ENCODE measurements at places on chromosomes 3 and 15.

- DNase-seq, result no peak
Measured at GRCh38 chr3:43963208-43963607, 272.5 kb downstream of the ABHD5 start.

GRCh38 chr15:77474310-77474988 lies 53.8 kb downstream of the HMG20A start:
- DNase-seq, result no peak

- DNase-seq, result no peak
Measured at GRCh38 chr3:178139116-178139515, 397.1 kb upstream of the KCNMB2 start.

GRCh38 chr15:43913026-43913780 lies 86.4 kb downstream of the WDR76 start:
- no peak for DNase-seq

- no peak for DNase-seq
Measured at GRCh38 chr15:68184616-68185480, 20.3 kb downstream of the CALML4 start.

DNA sequence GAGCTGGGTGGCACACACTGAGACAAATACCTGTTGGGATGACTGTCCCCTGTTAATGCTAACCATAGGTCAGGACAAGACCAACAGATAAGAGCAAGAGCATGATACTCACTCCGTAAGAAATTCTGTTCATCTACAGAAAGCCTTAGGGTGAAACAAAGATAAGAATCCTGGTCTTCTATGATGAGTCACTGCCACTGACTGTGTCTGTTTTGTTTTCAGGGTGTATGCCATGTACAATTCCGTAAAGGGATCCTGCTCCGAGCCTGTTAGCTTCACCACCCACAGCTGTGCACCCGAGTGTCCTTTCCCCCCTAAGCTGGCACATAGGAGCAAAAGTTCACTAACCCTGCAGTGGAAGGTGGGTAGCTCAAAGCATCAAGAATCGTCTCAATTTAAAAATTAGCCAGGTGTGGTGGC lies 141.1 kb downstream of the GHSR start:
- no peak for DNase-seq

DNA sequence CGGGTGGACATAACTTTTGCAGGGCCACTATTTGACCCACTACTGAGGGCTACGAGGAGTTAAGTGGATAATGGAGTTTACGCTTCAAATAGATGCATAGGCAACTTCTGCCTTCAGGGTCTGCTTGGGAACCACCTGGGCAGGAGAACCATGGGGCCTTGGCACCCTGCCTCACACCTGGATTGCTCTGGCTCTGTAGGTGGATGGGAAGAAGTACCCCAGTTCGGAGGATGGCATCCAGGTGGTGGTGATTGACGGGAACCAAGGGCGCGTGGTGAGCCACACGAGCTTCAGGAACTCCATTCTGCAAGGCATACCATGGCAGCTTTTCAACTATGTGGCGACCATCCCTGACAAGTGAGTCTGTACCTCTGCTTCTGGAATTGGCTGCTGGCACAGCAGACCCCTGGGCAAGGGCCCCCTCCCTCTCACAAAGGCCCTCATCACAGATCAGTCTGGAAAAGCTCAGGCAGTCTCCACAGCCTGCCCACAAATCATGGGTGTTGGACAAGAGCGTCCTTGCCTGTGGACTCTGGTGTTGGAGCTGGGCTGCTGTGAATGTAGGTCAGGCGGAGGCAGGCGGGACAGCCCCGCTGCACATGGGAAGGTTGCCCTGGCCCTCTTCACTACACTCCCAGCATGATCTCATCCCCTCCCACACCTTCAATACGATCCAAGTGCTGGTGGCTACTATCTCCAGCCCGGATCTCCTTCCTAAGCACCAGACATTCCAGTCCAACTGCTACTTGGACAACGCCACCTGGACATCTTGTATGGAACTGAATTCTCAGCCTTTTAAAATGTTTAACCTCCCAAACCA lies 46.7 kb downstream of the MESD start:
- DNase-seq, result no peak

DNA sequence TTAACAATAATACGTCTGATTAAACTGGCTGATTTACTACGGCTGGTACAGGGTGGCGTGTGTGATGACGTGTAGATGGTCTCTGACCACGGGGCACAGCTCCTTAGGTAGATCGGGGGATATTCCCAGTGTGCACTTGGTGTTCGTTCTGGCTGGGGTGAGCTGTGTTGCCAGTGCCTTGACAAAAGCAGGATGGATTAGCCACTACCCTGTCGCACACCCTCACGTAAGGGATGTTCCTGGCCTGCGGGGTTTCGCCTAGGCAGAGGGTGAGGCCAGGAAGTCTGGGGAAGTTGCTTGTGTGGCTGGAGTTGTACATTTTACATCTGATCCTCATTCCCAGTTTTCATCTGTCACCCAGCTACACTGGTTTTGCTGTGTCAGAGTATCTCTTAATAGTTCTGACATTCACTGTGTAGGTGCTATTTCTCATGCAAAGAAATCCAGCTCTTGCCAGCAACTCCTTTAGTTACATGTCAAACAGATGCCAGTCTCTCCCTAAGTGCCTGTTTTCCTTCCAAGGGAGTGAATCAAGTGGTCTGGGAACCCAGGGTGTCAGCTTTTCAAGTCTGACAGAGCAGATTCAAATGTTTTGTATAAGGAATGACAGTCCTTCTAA lies 66.1 kb upstream of the CCR4 start:
- no peak for DNase-seq

DNA sequence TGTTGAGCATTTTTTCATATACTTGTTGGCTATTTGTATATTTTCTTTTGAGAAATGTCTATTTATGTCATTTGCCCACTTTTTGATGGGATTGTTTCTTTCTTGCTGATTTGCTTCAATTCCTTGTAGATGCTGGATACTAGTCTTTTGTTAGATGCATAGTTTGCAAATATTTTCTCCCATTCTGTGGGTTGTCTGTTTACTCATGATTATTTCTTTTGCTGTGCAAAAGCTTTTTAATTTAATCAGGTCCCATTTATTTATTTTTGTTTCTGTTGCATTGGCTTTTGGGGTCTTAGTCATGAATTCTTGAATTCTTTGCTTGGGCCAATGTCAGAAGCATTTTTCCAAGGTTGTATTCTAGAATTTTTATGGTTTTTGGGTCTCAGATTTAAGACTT lies 251.7 kb downstream of the WNT5A start:
- DNase-seq, result no peak

GRCh38 chr15:88498996-88499395 lies 31.5 kb downstream of the MRPS11 start:
- DNase-seq, result no peak

DNA sequence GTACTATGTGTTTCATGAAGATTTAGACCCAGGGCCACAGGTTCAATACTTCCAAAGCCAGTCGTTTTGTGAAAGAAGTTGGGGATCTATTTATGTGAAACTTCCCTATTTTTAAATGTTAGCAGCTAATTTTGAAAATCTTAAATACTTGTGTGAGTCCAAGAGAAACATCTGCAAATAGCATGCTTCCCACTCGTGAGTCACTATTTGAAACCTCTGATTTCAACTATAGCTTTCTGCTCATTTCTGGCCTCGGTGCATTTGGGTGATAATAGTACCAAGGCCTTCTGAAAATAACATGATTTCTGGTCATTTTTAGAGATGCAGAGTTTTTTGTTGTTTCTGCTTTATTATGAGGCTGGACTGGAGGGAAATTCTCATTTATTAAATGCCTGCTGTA lies 110.0 kb downstream of the OPA1 start:
- DNase-seq, result no peak

GRCh38 chr3:42717306-42717705 lies 14.7 kb upstream of the HHATL start:
- no peak for DNase-seq

DNA sequence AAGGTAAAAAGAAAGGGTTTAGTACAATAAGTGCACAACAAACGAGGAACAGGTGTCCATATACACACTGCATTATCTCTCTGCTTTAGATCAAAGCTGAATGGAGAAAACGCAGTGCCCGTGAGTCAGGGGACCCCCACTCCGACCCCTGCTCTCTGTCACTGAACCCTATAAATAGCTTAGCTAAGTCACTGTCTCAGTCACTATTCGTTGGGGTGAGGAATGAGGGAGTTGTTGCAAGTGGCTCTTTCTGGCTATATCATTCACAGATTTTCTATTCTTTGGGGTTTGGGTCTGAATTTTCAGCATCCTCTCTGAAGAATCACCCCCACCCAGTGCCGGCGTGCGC lies 458 bp upstream of the STAC start:
- DNase-seq, result no peak

DNA sequence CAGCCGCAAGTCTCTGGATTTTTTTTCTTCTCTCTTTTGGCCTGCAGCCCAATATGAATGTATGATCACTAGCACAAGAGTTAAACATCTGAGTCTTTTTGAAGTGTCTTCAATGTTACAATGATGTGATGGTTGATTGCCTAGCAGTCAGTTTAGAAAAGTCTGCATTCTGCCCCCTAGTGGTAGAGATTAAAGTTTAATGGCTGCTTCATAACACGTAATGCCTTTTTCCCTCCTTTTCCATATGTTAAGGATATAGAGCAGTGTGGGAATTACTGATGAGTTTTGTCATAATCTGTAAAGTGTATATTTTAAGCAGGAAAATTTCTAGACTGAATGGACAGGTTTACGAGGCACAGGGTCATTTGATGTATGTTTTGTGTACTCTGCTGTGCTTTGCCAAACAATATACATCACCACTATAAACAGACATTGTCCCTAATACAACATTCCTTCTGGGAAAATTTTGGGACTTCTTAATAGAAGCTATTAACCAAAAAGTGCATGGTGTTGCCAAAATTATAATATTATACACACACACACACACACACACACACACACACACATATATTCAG lies 1038.5 kb upstream of the NR2F2 start:
- peak; percentile 54 for DNase-seq

GRCh38 chr3:37967260-37967881 lies 23.2 kb upstream of the VILL start:
- DNase-seq, result peak; percentile 21

DNA sequence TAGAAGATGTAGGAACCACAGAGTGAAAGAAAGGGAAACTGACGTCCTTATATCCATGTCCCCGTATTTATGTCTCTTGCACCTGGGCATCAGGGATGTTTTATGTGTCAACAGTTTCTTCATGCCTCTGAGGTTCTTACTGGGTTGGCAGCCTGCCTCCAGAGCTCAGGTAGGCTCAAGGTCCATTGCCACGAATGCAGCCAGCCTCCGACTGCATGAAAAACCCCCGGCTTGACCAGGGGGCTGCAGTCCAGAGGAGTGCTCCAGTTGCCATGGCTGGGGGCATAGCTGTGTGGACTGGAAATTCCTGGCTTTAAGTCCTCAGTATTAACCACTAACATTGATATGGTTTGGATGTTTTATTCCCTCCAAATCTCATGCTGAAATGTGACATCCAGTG lies 2.8 kb upstream of the CSPG5 start:
- DNase-seq, result no peak

- DNase-seq, result peak; percentile 57
Measured at GRCh38 chr3:161274691-161275298, 53.7 kb downstream of the NMD3 start.

DNA sequence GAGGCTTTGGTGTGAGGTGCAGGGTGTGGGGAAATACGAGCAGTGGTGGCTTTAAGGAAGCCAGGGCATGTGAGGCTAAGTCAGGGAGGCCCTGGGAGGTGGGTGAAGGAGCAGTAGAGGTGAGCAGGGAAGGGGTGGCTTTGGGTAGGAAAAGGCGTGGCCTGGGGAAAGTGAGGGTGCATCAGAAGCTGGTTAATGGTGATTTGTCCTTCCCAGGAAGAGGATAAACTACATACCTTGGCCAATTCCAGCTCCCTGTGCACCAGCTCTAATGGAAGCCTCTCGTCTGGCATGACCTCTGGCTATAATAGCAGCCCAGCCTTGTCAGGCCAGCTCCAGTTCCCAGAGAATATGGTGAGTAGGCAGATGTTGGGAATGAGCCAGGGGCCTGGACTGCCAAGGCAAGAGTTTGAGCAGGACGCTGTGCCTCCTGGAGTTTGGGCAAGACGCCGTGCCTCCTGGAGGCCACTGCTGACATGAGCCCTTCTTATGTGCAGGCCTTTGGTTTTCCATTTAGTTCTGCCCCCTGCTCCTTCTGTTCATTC lies 41.3 kb downstream of the CDAN1 start:
- no peak for DNase-seq

DNA sequence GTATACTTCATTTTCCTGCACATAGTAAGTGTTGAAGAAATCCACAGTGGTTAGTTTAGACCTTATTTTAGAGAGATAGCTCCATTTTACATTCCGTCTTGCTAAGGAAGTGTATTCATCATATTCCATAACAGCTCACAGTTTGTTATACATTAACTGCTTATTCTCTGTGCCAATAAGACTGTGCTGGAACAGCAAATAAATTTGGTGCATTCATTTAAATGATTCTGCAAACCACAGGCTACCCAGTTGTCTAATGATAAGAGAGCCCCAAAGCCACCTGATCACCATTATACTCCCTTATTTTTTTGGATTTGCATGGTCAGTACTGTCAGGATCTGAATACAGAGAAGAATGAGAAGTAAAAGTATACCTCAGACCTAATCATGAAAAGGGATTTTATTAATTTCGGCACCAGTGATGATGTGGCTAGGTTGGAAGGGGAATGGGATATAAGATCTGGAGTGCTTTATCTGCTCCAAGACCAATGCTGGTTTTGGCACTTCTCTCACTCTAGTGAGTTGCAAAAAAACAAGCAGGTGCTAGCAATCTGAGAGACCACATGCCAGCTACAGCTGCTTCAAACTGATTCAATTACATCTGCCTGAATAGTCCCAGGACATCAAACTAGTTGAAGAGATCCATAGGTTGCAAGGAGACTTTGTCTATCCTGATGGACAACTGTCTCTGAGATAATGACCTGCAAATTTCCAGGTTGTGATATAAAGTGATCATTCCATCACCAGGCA lies 254.8 kb downstream of the ZBTB20 start:
- no peak for DNase-seq

- no peak for DNase-seq
Measured at GRCh38 chr15:75070674-75071073, 47.3 kb downstream of the PPCDC start.

- DNase-seq, result no peak
Measured at GRCh38 chr15:42139596-42139995, 16.8 kb downstream of the PLA2G4F start.
